Activated T-helper 2 cell treated with anti-CD3 and anti-CD28 coated beads, Interferon-gamma antibody, Interleukin-2, Interleukin-4, amounts not matched to agents 10 μg/mL and 5 μg/mL and 100 μg/mL, durations not matched to agents 14 hours and 24 hours and 36 hours (primary cell): ENCODE measurements at places on chromosomes 16 and 17.

- DNase-seq = peak; percentile 30
These were observed 18.0 kb downstream of the FAM234A start for GRCh38 chr16:252366-253337.

DNA sequence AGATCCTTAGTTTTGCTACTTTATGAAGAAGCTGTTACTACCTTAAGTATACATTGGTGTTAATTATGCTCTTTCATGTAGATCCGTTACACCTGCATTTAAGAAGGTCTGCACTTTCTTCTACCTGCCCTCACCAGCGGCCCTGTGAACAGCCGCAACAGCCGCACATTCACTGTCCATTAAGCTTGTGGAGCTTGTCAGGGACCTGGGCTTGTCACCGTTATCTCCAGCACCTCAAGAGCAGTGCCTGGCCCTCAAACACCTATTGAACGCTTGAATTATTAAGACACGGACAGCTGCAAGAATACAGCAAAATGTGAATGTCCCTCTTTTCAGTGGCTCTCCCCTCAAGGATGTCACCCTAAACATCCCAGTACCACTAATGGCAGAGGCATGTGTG, 3.0 kb upstream of the MXRA7 start:
- DNase-seq = no peak

GRCh38 chr17:77164483-77165091, 23.8 kb downstream of the SEC14L1 start:
- DNase-seq = no peak

GRCh38 chr17:48463526-48463925, 33.5 kb upstream of the SKAP1 start:
- no peak for DNase-seq

GRCh38 chr17:3809135-3809534, 8.1 kb upstream of the ITGAE start:
- DNase-seq = no peak

GRCh38 chr16:11051879-11052808, 107.8 kb downstream of the CLEC16A start:
- peak; percentile 83 for DNase-seq

DNA sequence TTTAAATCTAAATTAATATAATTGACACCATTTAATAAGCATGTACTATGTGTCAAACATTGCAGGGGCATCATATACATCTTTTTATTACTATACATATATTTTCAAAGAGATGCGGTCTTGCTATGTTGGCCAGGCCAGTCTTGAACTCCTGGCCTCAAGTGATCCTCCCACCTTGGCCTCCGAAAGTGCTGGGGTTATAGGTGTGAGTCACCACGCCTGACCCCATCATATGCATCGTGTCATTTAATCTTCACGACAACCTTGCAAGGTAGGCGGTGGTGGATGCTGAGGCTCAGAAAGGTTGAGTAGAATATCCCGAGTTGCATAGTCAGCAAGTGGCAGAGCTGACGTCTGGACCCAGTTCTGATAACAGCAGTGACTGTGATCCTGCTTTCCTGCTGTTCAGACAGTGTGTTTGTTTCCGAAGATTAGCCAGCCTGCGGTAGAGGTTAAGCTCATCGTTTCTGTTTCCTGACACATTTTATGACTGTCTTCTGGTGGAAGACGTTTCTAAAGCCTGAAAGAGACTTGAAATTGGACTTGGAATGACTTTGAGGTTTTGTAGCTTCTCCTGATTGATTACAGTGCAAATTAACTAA, 316.6 kb downstream of the SNX29 start:
- DNase-seq = no peak

DNA sequence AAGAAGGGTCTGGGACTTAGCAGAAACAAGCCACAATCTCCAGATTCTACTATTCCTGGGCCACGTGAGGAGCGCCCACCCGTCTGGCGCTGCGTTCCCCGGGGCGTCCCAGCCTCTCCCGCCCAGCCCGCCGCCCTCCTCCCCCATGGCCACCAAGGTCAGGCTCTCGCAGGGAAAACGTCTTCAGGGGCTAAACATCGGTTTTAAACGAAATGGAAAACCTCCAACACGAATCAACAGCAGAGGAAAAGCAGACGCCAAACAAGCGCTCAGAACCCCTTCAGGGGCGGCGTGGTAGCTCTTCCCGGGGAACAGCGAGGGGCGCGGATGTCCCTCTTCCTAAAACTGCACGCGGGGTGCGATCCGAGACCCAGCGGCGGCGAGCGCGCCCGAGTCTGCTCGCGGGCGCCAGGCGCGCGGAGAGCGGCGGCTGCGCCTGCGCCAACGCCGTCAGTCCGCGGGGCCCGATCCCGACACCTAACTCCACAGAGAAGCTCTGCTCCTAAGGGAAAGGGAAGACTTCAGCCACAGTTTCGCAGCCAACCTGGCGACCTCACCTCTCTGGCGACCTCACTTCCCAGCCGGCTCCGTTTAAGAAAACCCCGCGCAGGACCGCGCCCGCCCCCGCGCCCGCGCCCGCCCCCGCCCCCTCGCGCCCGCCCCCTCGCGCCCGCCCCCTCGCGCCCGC, 505 bp upstream of the COG1 start:
- peak; percentile 71 for DNase-seq

DNA sequence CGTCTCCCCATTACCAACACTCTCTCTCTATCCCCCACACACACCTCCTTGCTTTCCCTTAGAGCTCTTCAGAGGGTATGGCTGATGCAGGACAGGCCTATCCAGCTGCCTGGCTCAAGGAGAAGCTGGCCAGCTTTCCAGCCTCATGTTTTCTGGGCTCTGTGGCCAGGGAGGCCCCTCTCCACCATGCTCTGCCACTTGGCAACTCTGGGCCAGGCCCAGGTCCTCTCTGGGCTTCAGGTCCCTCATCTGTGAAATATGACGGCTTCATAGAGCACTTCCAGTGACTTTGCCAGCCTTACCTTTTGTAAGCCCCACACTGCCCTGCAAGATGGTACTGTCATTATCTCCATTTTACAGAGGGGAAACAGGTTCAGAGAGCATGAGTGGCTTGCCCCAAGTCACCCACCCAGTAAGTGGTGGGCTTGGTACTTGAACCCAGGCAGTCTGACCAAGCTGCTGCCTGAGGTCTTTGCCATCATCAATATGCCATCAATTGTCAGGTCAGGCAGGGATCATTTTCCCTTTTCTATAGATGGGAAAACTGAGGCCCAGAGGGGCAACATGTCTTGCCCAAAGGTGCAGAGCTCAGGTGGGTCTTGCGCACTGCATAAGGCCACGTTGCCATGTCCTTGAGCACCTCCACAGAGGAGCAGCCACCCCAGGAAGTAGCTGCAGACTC, 548 bp upstream of the ADGRG5 start:
- no peak for DNase-seq

DNA sequence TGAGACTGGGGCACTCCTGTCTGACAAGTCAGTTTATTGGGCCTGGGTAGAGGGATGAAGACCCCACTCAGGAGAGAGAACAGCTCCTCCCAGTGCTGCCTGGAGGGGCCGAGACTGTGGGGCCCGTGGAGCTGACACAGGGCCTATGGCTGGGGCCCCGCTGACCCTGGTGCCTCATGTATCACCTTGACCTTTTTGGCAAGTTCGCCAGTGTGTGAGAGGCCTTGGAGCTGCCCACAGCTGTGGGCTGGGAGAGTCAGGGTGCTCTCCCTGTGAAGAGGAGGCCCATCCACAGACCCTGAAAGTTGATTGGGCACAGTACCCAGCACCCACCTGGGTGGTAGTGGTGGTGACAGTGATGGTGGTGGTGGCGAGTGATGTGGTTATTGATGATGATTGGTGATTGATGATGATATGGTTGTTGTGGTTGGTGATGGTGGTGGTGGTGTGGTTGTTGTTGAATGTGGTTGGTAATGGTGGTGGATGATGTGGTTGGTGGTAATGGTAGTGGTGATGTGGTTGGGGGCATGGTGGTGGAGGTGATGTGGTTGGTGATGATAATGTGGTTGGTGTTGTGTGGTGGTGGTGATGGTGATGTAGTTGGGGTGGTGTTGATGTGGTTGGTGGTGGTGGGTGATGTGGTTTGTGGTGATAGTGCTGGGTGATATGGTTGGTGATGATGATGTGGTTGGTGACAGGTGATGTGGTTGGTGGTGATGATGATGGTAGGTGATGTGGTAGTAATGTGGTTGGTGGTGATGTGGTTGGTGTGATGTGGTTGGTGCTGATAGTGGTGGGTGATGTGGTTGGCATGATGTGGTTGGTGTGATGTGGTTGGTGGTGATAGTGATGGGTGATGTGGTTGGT, 29.1 kb downstream of the BAHCC1 start:
- no peak for DNase-seq

- no peak for DNase-seq
These were observed 158.5 kb upstream of the CACNG5 start for GRCh38 chr17:66676421-66676820.

GRCh38 chr17:73508057-73508930, 136.0 kb downstream of the SDK2 start:
- no peak for DNase-seq

DNA sequence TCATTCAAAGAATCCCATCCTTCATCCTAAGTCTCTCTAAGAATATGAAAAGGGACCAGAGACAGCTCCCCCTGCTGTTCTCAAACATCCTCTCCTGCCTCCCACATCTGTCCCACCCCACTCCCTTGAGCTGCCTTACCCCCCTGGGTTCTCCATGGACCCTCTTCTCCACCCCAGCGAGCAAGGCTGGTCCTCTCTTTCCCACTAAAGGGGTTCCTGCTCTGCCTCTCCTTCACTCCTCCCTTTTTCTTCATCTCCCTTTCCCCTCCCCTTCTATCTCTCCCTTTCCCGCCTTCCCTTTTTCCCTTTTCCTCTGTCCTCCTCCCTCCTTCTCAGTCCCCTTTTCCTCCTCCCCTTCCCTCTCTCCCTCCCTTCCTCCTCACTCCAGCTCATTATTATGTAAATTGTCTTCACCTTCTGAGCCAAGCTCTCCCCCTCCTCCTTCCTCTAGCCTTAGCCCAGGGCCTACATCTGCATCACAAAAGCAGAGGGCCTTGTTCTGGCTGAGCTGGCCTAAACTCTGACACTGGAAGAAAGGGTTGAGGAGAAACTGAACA, 90.0 kb downstream of the GNAO1 start:
- no peak for DNase-seq
